ENCODE measurements at places on chromosomes 16 and 17. TPM values are rescaled to one million over a fixed set of nuclear protein-coding genes. Genes with fewer than 3 reads are reported as not detected.

- no peak for DNase-seq
These were observed 8.8 kb downstream of the CTRB2 start for GRCh38 chr16:75198135-75198600.

Gene ARHGDIG
- 3.6 TPM for polyA plus RNA-seq

DNA sequence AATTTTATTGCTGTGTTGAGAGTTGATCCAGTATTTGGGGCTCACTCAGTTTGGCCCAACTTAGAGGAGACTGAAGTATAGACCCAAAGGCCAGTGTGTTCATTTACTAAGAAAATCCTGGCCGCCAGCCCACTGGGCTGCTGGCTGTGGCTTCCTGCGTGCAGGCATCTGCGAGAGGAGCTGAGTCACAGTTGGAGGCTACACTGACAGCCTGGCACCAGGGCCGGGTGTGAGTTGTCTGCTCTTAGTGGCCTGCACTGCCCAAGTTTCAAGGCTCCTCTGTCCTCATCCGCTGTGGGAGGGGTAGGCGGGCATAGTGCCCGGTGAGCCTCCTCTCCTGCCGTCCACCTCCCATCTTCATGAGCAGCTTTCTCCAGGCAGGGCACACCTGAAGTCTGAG is 54.2 kb downstream of the PLD6 start:
- DNase-seq = no peak

Gene TNS4
- 0.10 TPM for polyA plus RNA-seq

GRCh38 chr17:83164490-83164889 is 85.1 kb downstream of the METRNL start:
- no peak for DNase-seq
